Fibroblast of mammary gland (primary cell): ENCODE measurements at places on chromosomes 3 and 15.

DNA sequence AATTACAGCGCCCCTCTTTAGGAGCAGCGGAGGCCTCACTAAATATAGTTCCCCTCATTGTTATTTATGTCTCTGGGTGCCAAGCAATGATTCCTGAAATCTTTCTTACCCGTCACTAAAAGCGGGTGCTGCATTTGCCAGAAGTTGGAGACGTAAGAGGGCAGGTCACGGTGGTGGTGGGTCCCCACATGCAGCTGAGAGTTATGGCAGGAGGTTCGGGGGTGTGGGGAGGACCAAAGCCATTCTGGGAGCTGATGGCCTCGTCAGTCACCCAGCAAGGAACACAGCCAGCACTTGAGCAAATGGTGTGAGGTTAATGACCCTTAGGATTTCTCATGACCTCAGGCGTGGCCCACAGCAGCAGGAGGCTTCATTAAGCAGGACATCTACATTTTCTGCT, 129.2 kb downstream of the RAB11A start:
- DNase-seq = no peak

DNA sequence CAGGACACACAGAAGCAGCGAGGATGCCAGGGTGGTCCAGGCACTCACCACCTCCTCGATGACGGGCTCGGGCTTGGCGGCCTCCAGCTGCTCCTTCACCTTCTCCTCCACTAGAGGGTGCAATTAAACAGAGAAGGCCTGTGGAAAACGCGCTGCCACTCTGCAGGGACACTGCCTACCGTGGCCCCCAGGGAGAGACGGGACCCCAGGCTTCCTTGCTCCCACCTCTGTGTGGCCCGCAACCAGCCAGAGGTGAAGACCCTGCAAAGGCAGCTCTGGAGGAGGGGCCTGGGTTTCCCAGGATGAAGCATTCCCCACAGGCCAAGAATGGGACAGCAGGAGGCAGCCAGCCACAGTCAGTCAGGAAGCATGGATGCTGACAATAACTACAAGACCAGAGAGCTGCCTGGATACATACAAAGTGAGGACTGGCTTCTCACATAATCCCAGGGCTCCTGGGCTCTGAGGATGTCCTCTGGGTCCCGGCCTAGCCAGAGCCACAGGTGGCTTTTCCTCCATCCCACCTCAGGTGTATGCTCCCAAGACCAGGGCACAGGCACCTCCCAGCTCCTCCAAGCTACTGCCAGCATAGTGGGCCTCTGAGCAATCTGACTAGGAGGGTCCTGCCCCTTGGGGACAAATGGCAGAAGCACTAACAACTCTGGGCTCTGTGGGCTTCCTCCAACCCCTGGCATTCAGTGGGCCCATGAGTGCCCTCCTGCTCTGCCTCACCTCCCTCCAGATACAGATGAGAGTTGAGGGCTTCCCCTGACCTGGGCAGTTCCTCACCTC, 46.2 kb downstream of the PTH1R start:
- peak; percentile 30 for DNase-seq

- DNase-seq = no peak
Observed at GRCh38 chr15:70252056-70252950, 154.6 kb upstream of the TLE3 start.

DNA sequence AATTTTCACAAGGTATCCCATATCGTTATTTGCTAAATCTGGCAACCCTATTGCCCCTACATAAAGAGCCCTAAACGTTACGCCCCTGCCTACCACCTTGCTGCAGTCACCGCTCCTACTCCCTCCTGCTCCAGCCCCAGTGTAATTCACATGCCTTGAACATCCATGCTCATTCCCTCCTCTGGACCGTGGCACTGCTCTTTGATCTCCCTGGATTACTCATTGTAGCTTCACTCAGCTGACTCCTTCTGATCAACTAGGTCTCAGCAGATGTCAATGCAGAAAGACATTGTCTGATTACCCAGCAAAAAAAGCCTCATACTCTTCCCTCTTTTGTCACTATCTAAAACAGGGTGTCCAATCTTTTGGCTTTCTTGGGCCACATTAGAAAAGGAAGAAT, 40.7 kb upstream of the KBTBD8 start:
- DNase-seq = no peak

- DNase-seq = peak; percentile 50
Observed at GRCh38 chr15:63051156-63052066, 8.9 kb downstream of the TPM1 start.

- DNase-seq = peak; percentile 94
Observed at GRCh38 chr3:64295594-64295993, 70.3 kb upstream of the PRICKLE2 start.

- no peak for DNase-seq
Observed at GRCh38 chr3:158333736-158334135, 223.8 kb downstream of the RSRC1 start.

DNA sequence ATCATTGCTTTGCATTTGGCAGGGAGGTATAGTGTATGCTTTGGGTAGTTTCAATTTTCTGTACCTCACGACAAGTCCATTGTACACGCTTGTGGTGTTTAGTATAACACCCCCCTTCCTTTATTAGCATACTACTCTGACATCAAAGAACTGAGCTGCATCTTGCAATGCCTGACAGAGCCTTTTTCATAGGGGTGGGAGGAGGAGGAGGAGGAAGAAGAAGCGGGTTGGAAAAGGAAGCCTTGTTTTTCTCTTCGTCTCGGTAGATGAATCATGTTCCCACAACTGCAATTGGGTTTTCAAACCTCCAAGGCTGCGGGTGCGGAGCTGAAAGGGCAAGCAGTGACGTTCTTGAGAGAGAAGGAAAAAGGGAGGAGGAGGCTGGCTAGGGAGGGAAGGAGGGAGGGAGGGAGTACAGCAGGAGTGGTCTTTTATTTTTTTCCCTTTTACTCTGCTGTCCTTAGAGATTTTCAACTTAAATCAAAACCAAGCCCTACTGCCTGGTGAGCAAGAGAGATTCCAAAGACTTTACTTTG, 175.7 kb downstream of the KLHL25 start:
- peak; percentile 99 for DNase-seq

GRCh38 chr3:152470095-152470494, 201.4 kb downstream of the MBNL1 start:
- no peak for DNase-seq

DNA sequence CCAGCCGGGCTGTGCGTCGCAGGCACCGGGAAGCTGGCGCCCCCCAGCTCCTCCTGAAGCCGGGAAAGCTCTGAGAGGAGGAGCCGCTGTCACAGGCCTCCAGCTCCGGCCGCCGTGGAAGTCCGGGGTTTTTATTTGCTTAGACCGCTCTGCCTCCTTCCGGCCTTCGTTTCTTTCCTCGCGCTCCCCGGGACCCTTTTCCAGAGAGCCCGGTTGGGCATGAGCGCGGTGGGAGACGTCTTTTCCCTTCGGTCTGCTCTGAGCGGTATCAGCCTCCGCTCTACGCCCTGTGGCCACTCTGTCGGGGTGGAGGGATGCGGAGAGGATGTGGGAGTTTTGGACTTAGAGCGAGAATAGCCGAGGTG, 559 bp downstream of the SENP5 start:
- DNase-seq = peak; percentile 13

DNA sequence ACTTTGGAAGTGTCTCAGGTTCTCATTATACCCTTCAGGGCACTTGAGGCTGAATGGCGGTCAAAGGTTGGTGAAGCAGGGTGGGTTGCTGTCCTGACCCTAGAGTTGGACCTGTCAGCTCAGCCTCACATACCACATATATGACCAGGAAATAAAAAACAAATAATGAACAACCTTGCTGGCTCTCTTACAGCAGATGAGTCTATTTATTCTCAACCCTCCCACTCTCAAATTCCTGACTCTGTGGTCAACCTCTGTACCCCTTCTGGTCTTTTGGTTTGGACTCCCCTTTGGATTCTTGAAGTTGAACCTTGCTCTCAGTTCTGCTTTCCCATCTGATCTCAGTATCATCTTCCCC, 16.9 kb downstream of the PPP2R3A start:
- DNase-seq = peak; percentile 88

DNA sequence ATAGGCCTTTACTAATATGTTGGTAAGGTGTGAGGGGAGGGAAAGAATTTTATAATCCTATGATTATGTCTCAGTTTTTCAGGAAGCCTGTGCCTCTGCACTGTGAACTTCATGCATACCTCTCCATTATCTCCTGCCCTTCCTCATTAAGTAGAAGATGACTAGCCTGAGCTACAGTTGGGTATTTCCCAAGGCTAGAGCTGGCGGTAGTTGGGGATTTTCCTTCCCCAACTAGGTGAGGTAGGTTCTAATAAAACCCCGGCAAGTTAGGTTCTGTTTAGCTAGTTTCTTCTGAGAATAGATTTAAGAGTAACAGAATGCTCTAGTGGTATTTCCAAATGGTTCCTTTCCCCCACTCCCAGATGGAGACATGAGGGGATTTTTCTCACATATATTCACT, 414.5 kb downstream of the GRM7 start:
- no peak for DNase-seq

- DNase-seq = no peak
Observed at GRCh38 chr3:27728195-27729087, 6.3 kb upstream of the EOMES start.

- DNase-seq = no peak
Observed at GRCh38 chr15:67838789-67839332, 984 bp downstream of the RNU6-1 start.

DNA sequence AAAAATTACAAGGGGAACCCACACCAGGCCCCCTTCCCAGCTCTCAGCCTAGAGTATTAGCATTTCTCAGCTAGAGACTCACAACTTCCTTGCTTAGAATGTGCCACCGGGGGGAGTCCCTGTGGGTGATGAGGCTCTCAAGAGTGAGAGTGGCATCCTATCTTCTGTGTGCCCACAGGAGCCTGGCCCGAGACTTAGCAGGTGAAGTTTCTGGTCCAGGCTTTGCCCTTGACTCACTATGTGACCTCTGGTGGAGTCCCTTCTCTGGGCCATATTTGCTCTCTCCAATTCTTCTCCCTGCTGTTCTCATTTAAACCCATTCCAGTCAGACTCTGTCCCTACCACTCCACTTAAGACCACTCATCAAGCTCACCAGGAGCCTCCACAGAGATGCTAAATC, 18.1 kb downstream of the CLK3 start:
- no peak for DNase-seq

DNA sequence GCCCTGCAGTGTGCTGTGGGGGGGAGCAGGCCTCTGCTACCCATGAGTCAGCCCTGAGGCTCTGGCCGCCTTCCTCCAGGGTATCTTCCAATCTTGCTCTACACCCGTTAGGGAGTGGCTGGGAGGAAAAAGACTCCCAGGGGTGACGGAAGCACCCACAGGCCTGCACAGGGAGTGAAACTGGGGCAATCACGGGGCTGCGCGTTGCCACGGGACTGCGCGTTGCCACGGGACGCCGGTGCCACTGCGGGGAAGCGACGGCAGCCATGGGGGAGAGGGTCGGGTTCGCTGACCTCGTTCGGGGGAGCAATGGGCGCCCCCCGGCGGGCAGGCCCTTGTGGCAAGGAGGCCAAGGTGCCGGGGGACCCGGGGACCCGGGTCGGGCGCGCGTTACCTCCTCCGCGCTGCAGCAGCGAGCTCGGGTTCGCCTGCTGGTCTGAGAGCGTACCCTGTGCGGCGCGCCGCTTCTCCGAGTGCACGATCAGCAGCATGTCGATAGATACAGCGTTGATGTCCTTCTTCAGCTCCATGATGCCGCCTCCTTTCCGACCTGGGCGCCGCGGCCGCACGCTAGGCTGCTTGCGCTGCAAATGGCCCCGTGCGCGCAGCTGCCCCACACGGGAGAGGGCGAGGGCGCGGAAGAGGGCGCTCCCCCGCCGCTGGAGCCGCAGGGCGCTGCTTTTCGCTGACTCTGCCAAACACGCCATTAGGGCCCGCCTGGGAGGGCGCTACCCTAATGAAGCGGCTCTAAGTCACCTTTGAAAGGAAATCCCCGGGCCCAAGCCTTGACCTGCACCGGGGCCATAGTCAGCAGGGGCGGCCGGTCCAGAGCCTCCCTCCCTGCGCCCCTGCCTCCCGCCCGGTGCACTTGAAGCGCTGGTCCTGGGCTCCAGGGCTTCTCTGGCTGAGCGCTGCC, at the start of gene KY:
KY (minus strand) TSS at position 592 of the 916 bp plus-strand sequence; CDS start at position 530, 62 bp downstream.
- peak; percentile 51 for DNase-seq

- no peak for DNase-seq
Observed at GRCh38 chr3:65944252-65944651, 94.5 kb downstream of the MAGI1 start.

- DNase-seq = peak; percentile 97
Observed at GRCh38 chr3:17742102-17742879, at the start of gene TBC1D5. Gene TBC1D5 (minus strand): TSS chr3:17742631. CDS start chr3:17508570, 234,061 bp downstream.

DNA sequence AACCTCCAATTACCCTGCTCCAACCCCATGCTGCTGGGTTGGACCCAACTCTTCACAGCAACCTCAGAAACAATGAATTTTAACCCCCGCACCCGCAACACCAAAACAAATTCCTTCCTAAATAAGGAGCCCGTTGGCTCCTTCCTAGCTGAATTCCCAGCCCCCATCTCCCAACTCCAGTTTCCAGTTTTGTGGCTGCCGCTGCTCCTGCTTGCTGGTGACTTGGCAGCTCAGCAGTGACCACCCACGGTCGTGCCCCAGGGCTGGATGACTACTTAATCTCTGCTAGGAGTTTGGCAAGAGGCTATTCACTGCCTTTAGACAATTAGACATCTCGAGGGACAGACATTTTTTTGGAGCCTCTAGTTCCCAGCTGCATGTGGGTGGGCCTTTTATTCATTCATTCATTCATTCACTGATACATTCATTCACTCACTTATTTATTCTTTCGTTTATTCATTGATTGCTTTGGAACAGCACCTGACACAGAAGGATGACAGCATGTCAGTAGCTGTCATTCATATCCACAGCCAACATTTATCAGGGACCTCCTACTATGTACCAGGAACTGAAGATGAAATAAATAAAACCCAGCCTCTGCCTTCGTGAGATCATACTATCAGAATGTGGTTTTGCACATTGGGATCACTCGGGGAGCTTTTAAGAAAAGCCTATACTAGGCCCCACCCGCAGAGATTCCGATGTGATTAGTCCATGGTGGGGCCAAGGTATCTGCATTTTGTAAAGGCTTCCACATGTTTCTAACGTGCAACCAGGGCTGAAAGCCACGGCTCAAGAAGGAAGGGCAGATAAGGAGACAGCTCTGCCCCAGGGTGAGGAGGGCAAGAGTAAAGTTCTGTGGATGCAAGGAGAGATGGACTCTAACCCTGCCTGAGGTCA, 256.5 kb downstream of the SHQ1 start:
- DNase-seq = peak; percentile 83

DNA sequence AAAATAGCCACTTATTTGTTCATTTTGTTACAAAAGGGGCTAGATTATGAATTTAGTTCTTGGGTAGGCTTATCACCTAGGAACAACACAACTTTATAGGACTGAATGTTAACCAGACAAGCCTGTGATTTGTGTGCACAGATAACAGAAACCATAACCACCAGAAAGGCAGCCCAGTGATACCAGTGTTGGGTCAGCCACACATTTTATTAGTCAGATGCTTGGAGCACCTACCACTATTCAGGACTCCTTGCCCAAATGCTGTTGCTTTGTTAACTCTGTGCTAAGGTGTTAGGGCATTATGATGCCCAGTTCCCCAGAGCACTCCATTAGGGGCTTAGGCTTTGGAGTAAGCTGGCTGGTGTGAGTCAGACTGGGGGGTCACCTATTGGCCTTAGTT, 22.5 kb downstream of the PLCL2 start:
- no peak for DNase-seq

GRCh38 chr3:44074181-44074580, 167.5 kb upstream of the TOPAZ1 start:
- no peak for DNase-seq
